Bronchial epithelial cell (primary cell): ENCODE measurements at places on chromosomes 7 and 10.

- DNase-seq = no peak
These were observed 203.9 kb upstream of the GPR26 start for GRCh38 chr10:123462246-123462645.

DNA sequence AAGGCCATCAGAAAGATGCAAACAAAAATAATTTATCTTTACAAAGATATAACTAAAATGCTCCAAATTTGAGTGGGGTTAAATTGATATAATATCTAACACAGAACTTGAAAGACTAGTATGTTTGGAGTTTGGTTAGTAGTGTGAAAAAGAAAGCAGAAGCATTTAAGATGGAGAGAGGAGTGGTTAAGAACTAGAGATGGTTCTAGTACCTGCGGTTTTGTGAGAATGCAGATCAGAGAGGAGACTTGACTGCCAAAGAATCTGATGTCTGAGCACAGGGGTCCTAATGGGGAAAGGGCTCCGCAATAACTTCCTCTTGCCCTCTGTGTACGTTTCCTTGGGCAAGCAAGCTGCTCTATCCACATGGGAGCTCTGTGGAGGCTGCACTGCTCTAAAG is 506.8 kb upstream of the COBL start:
- no peak for DNase-seq

DNA sequence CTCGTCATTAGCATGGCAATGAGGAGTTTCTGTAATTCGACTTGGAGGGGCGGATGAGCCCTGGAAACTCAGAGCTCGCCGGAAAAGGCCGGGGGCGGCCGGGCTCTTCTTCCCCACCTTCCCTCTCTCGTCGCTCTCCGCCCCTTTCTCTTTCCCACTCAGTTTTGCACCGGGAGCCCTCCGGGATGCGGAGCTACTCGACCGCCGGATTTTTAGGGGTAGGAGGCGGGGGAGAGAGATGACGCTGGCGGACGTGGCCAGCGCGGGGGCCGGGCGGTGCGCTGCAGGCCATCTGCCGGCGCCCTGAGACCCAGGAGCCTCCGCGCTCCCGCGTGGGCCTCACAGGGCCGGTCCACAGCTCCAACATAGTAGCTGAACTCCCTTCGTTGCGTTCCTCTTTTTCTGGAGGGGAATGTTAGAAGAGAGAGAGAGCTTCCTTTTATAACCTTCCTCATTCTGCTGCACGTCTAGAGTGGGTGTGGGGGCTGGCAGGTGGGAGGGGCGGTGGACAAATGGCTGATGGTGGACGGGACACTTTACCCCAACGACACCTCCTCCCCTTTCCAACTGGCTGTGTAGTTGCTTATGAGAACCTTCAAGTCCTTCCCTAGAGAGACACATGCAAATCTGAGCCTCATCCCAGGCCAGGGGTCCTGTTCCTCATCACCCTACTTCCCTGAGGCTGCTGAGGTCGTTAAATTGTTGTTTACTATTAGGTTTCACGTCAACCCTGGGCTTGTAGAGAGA is 1.1 kb upstream of the HOXA1 start:
- no peak for DNase-seq

GRCh38 chr7:47962262-47962661 is 14.0 kb upstream of the PKD1L1 start:
- no peak for DNase-seq

DNA sequence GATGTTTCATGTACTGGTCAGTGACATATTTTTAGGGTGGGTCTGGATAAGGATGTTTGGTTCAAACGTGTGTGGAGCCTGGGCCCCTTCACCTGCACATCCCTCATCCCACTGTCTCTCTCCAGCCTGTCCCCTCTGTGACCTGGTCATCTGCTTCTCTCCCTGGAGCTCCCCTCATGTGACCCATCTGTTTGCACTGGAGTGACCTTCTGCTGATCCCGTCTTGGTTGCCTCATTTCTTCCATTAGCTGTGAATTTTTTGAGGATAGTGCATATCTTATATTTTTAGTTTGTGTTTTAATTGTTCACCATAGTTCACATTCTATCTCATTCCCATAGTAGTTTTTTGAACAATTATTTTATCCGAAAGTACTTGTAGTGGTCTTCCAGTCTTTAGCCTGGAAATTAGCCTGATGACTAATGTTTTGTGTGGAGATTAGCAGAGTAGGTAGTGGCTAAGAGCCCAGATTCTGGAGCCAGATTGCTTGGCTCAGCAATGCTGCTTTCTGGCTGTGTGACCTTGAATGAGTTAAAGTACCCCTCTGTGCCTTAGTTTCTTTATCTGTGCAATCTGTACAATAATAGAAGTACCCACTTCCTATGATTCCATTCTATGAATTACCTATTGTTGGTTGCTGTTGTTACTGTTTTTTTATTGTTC is 224.5 kb downstream of the LRMDA start:
- peak; percentile 29 for DNase-seq

GRCh38 chr7:151752037-151752436 is 124.9 kb downstream of the PRKAG2 start:
- DNase-seq = no peak

- no peak for DNase-seq
These were observed 3.7 kb upstream of the HDAC9 start for GRCh38 chr7:18491871-18492270.

DNA sequence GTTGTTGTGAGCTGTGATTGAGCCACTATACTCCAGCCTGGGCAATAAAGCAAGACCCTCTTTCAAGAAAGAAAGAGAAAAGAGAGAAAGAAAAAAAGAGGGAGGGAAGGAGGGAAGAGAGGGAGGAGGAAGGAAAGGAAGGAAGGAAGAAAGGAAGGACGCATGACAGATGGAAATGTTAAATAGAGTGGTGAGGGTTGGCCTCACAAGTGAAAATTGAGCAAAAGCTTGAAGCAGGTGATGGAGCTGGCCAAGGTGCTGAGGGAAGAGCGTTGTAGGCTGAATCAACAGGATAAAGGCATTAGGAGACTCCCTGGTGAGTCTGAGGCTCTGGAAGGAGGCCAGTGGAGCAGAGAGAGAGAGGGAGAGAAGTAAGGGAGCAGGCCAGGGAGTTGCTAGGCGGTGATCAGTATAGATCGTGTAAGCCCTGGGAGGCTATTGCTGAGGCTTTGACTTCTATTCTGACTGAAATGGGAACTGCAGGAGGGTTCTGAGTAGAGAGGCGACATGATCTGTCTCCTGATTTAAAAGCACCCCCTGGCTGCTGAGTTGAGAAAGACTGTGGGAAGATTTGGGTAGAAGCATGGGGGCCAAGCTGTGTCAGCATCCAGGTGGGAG is 26.5 kb upstream of the TMEM248 start:
- DNase-seq = peak; percentile 25

DNA sequence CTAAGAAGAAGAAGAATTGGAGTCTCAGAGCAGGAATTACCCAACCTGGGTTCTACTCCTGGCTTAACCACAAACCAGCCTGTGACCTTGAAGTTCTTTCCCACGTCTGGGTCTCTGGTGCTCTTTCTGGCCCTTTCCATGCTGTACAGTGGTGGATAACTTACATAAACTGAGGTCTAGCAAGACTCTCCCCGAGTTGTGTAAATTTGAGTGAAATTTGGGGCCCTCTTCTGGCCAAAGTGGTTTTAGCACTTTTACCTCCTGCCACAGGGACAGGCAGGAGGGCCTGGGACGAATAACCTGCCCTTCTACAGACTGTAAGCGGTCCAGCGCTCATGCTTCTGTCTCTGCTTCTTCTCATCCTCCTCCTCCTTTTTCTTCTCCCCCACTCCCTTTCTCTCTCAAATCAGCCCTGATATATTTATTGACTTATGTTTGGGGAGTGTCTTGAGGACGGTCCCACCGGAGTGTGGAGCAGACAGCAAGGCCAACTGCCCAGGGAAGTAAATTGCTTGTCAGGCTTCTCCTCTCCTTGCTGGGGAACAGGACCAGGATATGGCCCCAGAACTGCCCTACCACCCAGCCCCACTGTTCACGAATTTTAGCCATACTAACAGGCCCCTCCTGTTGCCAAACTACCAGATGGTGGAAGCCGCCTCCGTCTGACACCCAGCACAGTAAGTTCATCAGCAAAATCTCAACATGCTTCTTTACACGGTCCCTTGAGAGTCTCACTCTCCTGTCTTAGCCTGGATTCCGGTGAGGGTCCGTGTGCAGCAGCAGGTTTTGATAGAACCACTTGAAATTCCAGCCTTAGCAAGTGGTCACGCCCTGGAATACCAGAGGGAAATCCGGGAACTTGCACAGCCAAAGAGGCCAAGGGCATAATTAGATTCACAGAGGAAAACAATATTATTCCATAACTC is 4.0 kb upstream of the SH3PXD2A start:
- peak; percentile 74 for DNase-seq

DNA sequence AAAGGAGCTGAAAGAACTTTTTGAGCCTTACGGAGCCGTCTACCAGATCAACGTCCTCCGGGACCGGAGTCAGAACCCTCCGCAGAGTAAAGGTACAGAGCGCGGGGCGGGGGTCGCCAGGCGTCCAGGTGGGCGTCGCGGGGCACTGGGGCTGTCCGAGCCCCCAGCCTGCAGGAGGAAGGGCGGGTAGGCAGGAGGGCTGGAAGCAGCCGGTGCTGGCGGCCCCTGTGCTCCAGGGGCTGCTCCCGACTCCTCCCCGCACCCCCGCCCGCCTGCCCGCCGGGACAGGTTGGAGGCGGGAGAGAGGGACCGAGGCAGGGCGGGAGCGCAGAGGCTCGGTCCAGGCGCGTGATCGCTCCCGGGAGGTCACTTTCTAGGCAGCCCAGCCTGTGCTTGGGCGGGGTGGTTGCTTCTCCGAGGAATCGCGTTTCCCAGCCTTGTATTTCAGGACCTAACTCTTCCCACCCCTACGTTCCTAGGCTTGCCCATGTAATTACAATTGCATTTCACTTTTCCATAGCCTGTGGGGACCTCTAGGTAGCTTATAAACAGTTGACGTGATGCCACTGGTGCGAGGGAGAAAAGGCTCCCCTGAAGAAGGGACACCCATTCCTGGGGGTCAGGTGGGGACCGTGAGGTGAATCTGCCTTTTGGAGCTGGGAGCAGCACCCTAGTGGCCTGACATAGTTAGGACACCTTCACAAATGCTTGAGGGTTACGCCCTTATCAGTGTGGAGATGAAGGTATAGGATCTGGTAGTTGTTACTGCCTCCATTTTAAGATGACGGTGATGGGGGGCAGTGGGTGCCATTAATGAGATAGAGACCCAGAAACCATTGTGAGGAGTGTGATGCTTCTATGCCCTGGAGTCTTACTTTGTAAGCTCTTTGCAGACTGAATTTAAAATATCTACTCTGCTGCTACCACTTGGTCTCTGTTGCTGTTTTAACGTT is 148.2 kb downstream of the CELF2 start:
- DNase-seq = no peak

GRCh38 chr10:4649886-4650508 is 176.0 kb upstream of the AKR1E2 start:
- no peak for DNase-seq

- peak; percentile 47 for DNase-seq
These were observed 1.6 kb downstream of the WEE2 start for GRCh38 chr7:141709749-141710148.

DNA sequence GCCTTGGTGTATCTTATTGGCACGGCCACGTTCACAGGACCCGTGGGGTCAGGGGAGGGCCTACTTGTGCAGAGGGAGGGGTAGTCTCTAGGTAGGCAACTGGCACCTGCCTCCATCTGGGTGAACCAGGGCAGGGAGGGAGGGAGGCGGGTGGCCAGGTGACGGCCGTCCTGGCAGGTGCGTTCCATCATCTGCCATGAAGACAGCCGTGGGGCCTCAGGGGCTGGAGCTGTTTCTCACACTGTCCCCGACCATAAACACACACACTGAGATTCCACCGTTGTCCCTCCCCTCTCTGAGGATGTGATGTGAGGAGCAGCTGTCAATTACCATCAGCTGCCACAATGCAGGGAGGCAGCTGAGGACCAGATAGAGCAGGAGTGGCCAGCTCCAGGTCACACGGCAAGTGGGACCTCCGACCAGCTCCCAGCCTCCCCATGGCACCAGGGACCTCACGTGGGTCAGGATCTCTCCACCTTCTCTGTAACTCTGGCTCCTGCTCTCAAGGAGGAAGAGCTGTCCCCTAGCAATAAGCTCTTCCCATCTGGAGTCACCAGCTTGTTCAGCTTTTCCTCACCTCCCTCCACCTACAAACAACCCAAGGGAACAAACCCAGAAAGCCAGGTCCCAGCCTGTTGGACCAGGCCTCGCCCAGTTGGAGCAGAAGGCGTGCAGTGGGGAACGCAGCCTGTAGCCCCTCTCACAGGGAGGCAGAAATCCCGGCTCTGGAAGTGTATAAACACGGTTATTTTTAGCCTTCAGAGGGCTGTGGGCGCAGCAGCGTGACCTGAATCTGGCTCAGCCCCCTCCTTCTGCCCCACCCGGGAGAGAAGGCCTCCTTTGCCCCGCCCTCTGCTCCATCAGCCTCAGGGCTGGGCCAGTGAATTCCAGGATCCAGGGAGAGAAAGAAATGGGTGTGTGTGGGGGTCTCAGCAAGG is 33.1 kb downstream of the ZMIZ1 start:
- DNase-seq = no peak

GRCh38 chr7:119969054-119969453 is 303.9 kb upstream of the KCND2 start:
- no peak for DNase-seq

DNA sequence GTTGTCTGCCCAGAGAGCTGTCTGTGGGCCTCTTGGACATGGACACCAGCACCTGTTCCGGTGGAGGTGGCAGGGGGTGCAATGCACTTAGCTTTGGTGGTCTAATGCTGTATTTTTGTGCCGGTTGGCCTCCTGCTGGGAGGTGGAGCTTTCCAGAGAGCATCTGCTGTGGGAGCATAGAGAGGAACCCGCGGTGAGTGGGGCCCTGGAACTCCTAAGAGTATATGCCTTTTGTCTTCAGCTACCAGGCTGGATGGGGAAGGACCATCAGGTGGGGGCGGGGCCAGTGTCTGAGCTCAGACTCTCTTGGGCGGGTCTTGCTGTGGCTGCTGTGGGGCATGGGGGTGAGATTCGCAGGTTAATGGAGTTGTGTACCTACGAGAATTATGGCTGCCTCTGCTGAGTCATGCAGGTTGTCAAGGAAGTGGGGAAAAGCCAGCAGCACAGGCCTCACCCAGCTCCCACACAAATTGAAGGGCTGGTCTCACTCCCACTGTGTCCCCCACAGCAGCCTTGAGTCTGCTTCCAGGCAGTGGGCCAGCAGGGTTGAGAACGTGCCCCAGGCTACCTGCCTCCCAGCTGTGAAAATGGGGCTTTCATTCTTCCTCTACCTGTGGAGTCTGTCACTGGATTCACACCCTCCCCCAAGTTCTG is 29.0 kb downstream of the JAKMIP3 start:
- peak; percentile 8 for DNase-seq

GRCh38 chr10:78737883-78738856 is 330.6 kb upstream of the ZMIZ1 start:
- no peak for DNase-seq

- no peak for DNase-seq
These were observed 52.5 kb downstream of the PTPRN2 start for GRCh38 chr7:158535079-158535478.

- DNase-seq = peak; percentile 79
These were observed 40.0 kb upstream of the SORBS1 start for GRCh38 chr10:95601116-95601719.
